Endodermal cell (in vitro differentiated cells): ENCODE measurements at places on chromosomes 5 and 9.
A peak's percentile ranks its signal among the peaks of the same experiment; 100 is the strongest.

DNA sequence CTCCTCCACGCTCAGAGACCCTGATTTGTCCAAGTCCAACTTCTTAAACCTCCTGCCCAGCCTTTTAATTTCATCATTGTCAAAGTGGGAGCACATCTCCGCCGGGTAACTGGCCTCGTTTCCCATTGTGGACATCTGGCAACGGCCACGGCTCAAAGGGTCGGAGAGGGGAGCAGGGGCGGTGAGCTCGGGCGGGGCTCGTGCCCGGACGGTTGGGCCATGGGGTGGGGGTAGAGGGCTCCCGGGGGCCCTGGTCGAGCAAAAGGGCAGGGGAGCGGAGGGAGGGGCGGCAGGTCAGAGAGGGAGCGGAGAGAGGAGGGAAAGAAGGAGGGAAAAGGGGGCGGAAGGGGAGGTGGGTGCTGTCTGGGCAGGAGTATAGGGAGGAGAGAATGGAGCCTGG is at the start of gene PPP3R2:
Gene PPP3R2, minus strand, starts transcription at position 174 of the 400 bp plus-strand sequence. Its CDS starts 48 bp downstream, at position 126.
- no peak for DNase-seq

GRCh38 chr9:136488247-136489214 is 5.7 kb upstream of the SEC16A start:
- DNase-seq = peak; percentile 93

DNA sequence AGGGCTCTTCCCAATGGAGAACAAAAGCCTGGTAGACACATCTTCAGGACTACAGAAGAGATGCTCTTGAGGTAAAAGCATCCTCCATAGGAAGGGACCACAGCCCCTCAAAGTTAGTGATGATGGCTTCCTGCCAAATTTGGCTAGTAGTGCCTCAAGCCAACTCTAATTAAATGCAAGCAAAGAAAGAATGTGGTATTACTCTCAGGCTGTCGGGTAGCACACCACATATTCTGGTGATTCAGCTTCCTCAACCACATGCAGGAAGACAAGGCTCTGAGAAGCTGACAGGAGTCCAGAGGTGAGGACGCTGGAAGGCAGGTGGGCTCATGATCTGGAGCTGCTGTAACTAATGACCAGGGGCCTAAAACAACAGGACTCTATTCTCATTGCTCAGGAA is 37.2 kb upstream of the S1PR3 start:
- DNase-seq = no peak

- no peak for DNase-seq
Measured at GRCh38 chr9:136031094-136031493, 64.0 kb downstream of the NACC2 start.

DNA sequence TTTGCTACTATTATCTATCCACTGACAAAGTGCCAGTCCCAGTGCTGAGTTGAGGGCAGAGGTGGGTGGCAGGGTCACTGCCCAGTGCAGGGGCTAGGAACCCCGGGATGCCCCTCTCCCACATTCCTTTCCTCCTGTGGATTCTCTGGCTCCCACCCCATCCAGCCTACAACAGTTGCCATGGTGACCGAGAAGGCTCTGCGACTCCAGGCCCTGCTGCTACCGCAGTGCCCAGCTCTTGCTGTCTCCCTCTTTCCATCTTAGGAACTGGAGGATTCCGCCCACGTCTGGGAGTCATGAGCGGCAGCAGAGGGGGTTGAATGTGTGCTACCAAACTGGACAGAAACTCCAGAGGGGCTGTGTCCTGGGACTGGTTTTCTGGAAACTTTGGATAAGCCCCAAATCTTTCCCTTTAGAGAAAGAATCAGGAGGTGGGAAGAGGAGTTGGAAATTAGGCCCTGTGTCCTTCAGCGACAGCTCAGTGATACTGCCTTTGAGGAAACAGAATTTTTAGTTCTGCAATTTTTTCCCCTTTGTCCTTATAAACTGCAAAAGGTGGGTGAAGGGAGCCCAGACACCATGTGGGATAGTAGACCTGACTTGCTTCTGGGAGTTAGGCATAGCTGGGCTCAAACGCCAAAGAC is 20.7 kb upstream of the C5orf47 start:
- peak; percentile 76 for DNase-seq

GRCh38 chr5:458547-459353 is 15.8 kb downstream of the EXOC3 start:
- DNase-seq = peak; percentile 25

GRCh38 chr9:137088121-137088520 is 1.3 kb downstream of the MAN1B1 start:
- no peak for DNase-seq

GRCh38 chr5:154372661-154373060 is 73.1 kb upstream of the SAP30L start:
- no peak for DNase-seq

GRCh38 chr5:133520062-133520461 is 92.3 kb downstream of the FSTL4 start:
- peak; percentile 41 for DNase-seq

- no peak for DNase-seq
Measured at GRCh38 chr9:9275601-9276000, 1337.2 kb downstream of the PTPRD start.

- no peak for DNase-seq
Measured at GRCh38 chr5:76162335-76162734, 79.2 kb downstream of the SV2C start.

- peak; percentile 36 for DNase-seq
Measured at GRCh38 chr9:113492343-113493202, 29.0 kb downstream of the RGS3 start.

DNA sequence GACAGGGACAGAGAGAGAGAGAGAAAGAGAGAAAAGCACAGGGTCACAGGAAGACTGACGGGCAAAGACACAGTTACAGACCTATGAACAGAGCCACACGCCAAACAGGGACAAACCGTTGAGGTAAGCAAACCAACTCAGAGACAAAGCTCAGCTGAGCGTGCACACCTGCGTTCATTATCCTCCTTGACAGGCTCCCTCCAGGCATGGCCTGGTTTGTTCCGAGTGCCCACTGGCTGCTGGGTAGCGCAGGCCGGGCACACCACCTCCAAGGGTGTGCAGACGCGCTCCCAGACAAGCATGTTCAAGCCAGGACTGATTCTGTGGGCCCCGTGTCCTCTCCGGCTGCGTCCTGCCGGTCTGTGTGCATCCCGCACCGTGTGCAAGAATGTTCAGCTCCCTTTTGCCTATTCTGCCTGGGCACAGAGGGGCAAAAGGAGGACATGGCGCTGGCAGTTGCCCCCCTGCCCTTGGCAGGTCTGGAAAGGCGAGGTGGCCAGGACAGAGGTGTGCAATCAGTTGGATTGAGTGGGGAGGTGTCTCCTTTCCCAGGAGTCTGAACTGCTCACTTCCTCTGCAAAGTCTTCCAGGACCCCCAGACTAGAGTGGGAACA is 467 bp upstream of the SMIM32 start:
- DNase-seq = no peak

DNA sequence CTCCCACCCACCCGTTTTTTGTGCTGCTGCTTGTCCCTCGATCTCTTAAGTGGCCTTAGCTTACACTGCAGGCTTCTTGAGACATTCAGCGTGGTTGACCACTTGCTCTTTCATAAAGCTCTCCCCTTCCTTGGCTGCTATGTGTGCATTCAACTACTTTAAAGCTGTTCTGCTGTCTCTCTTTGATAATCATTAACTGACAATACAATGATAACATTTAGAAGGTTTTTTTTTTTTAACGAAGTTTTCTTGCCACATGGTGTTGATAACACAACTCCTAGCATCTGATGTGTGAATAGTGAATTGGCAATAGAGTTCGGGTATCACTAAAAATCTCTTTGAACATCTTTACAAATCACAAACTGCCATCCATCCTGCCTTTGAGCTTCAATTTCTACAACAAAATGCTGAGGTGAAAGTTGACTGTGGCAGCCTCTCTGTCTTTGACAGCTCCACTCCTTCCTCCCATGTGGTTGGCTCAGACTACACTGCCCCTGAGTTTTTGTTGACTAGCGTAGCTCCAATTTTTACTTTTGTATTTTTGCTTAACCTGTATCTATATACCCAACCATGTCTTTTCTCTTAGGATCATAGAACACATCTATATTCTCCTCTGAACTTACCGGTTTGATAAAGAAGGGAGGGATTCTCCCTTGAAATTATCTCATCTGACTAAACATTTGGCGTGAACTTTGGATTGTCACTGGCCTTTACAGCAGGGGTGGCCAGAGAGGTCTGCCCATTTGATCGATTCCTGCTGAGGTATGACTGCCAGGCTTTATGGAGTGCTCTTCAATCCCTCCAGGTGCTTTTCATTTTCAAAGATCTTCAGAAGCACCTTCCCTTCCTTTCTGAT is 409.4 kb upstream of the CD180 start:
- DNase-seq = no peak

- DNase-seq = no peak
Measured at GRCh38 chr9:75812141-75812540, 78.3 kb upstream of the PCSK5 start.

- DNase-seq = no peak
Measured at GRCh38 chr5:160167624-160168165, 48.4 kb upstream of the PWWP2A start.

GRCh38 chr9:129380961-129381401 is 202.9 kb upstream of the IER5L start:
- DNase-seq = peak; percentile 81

GRCh38 chr9:97419309-97419867 is 7.5 kb downstream of the TDRD7 start:
- no peak for DNase-seq

GRCh38 chr5:172881691-172882370 is 47.8 kb downstream of the ERGIC1 start:
- DNase-seq = no peak

DNA sequence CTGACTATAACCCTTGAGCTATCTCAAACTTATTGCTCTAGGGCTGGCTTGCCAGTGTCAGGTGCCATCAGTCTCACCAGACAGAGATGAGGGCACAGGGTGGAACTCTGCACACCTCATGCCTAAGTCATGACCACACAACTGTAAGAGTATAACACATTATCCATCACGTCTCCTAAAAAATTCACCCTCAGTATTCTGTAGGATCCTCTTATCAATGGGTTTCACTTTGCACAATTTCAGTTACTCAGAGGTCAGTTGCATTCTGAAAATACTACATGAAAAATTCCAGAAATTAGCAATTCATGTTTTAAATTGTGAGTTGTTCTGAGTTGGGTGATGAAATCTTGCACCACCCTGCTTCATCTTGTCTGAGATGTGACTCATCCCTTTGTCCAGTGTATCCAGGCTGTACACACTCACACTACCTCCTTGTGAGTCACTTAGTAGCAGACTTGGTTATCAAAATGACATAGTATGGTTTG is 690.9 kb upstream of the CDH18 start:
- DNase-seq = no peak

- DNase-seq = no peak
Measured at GRCh38 chr5:45382583-45382982, 313.6 kb downstream of the HCN1 start.

DNA sequence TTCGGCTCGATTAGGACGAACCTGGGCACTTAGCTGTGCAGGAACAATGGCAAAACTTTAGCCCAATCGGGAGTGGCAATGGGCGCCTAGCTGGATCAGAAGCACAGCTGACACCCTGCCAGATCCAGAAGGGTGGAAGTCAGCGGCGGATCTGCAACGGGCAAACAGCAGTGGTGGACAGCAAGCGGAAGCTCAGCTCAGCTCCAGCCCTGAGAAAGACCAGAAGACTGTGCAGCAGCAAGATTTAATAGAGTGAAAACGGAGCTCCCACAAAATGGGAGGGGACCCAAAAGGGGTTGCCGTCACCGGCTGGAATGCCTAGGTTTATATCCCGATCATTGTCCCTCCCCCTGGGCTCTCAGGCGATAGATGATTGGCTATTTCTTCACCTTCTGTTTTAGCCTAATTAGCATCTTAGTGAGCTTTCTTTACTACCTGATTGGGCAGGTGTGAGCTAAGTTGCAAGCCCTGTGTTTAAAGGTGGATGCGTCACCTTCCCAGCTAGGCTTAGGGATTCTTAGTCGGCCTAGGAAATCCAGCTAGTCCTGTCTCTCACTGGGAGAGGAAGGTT is 1237.9 kb downstream of the CDH12 start:
- DNase-seq = peak; percentile 52

DNA sequence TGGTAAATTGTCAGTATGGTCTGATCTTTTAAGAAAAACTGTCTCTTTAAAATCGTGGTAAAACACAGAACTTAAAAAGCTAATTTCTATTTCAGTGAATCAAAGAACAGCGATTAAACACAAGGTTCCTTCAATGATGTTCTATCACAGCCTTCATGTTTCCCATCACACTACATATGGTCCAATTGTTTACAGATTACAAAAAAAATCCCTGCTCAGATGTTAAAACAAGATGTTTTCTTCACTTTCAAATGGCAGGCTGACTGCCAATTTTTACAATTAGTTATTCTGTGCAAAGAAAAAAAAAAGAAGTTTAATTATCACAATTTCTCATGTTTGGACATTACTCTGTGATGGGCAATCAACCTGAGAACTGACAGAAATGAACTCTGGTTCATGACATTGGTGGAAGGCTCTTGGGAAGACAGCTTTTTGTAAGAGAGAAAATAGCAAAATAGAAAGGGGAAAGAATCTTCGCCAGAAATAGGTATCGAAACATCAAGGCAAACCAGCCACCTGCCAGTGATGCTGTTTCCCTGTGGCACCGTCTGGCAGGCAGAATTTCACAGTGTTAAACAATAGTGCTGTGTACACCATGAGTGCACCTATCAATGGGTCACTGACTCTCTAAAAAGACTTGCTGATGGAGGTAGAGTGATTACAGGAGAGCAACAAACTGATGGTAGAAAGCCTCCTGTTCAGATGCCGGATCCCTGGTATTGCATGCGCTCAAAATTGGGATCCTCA is 1020.0 kb upstream of the ARRDC3 start:
- no peak for DNase-seq

- DNase-seq = no peak
Measured at GRCh38 chr9:92393686-92394085, 10.7 kb downstream of the OGN start.

DNA sequence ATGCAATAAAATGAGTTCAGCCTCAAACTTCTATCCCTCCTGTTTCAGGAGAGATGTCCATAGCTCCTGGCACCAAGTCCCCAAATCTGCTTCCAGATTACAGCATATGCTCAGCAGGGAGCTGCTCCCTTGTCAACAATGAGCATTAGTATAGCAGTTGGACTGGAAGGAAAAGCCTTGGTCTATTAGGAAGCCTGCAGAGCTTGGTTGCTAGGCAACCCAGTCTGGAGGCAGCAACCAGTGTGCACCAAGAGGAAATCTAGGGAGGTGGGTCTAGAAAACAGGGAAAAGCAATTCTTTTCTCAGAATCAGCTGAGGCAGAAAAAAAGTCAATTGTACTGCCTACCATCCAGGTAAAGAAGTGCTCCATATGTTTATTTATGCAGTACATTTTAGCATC is 229.5 kb upstream of the NMUR2 start:
- peak; percentile 52 for DNase-seq

GRCh38 chr5:62268792-62269191 is 37.2 kb upstream of the KIF2A start:
- DNase-seq = no peak

DNA sequence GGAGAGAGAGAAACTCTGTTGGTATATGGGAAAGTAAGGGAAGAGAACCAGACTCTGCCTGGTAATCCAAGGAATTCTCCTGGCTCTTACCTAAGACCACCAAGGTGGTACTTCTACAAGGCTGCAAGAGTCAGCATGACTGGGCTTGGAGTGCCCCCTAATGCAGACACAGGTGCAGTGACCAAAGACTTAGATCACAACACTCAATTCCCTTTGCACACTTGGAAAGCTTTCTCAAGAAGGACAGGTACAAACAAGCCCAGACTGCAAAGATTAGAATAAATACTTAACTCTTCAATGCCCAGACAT is 25.2 kb downstream of the UGT3A2 start:
- DNase-seq = peak; percentile 77
